ENCODE measurements at places on chromosomes 16 and 17. TPM values are rescaled to one million over a fixed set of nuclear protein-coding genes. Genes with fewer than 3 reads are reported as not detected.

Gene SARM1
- 8.6 TPM for total RNA-seq

Gene TBX21
- total RNA-seq = not detected

GRCh38 chr17:78717431-78717980 is 64.6 kb downstream of the CYTH1 start:
- peak; percentile 74 for DNase-seq

GRCh38 chr16:22255335-22255734 is 41.9 kb upstream of the POLR3E start:
- DNase-seq = no peak

DNA sequence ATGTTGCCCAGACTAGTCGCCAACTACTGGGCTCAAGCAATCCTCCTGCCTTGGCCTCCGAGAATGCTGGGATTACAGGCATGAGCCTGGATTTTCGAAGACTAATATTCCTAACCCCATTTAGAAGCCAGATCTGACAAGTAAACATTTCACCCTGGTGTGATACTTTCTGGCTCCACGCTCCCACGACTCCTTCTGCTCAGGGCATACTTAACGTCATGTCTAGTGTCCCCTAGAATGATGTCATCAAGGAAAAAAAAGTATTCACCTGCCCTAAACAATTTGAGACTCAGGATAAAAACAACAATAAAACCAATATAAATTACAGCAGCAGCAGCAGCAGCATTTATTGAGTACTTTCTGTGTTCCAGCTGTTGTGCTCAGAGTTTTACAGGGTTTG is 13.2 kb downstream of the ITGB3 start:
- no peak for DNase-seq

DNA sequence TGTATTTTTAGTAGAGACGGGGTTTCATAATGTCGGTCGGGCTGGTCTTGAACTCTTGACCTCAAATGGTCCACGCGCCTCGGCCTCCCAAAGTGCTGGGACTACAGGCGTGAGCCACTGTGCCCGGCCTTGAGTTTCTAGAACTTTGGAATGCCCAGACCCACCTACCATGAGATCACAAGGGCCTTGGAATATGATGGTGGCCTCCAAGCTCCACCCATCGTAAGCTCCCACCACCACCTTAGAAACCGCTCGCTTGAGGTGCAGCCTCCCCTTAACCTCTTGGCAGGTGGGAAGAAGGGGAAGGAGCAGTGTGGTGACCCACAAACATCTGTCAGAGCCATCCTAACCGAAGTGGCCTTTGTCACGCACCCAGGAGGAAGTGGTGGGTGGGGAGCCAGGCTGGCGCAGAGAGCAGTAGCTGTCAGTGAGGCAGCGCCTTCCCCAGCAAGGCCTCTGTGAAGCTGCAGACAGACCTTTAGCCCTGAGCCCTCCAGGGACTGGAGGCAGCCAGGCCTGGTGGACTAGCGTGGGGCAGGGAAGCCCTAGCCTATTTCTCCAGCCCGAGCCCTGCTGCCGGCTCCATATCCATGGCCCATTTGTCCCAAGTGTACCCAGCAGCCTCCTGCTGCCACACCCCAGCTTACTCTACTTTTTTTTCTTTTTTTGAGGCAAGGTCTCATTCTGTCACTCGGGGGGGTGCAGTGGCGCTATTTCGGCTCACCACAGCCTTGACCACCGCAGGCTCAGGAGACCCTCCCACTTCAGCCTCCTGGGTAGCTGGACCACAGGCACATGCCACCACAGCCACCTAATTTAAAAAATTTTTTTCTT is 13.1 kb upstream of the SEPHS2 start:
- DNase-seq = no peak

DNA sequence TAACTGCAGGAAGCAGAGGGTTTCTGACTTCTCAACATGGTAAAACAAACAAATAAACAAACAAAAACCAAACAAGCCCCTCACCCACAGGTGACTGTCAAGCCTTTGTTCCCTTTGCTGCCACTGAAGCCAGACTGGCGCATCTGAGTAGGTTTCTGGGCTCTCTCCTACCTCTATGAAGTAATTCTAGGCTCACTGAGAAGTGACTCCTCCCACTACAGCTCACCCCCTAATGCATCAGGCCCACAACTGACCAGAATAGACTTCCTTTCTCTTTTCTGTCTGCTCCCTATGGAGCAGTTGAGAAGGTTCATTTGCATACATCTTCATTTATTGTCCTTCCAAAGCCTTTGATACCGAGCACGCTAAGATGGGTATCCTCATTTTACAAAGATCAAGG is 77.0 kb upstream of the CCL2 start:
- DNase-seq = no peak
